ENCODE measurements at places on chromosomes 13 and 19.

DNA sequence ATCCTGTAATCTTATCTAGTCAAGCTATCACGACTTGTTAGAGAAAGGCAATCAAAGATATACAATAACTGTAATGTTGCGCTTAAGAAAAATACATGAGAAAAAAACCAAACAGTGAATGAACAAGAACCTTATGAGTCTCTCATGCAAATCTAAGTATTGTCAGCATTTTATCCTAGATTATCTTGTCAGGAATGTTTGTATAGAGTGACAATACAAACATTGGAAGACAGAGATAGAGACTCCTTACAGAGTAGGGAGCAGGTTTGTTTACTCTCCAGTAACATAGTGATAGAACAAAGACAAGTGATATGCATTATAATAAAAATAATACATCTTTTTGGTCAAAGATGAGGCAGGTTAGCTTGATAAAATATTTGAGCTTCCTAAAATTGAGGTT lies 444.8 kb downstream of the SLITRK5 start:
- no peak for DNase-seq

DNA sequence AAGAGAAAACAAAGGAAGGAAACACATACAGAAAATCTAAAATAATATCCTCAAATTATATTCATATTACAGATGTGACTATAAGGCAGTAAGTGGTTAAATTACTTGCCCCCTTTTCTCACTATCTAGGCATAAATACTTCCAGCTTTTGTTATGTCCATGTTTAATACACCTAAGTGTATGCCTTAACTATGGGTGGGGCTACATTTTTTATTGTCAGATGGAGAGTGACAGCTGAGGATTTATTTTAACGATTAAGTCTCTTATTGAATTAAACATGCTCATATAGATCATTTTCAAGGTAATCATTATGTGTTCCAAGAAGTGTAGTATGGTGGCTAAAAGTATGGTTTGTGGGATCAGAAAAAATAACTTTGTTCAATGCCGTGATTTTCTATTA lies 909.3 kb downstream of the GPC5 start:
- DNase-seq = no peak

DNA sequence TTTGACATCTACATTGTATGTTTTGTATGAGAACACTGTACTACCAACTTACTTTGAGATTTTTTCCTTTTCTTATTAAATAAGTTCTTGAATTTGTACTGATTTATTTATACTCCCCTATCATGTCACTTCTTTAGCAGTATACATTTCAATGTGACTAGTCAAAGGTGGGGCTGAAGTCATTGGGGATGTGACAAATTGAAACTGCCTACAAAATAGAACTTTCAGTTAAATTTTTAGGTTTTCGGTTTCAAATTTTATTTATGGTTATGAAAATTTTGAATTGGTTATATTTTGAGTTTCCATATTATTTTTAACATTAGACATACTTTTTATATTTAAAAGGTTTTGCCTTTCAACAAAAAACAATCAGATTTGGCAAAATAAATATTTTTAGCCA lies 221.6 kb downstream of the NBEA start:
- DNase-seq = no peak

DNA sequence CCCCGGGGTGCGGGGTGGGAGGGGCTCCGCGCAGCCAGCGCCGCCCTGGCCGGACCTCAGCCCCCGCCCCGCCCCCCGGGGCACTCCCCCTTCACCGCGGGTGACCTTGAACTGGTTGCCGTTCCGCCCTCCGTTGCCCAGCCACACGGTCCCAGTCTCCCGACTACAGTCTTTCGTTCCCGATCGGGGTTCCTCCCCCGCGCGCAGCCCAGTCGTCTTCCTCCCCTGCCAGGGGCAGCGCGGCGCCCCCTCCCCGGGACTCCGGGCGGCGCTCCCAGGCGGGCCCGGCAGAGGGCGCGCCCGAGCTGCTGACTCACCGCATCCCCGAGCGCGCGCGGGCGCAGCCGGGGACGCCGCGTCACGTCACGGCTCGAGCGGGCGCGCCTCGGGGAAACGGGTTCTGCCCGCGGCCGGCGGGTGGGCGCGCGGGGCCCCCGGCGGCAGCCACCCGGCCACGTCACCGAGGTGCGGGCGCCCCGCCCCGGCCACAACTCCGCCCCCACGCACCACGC lies 459 bp downstream of the MIDN start:
- no peak for DNase-seq
